Putamen (tissue), 1 donor: ENCODE measurements at places on chromosomes 7 and 10.

- no peak for DNase-seq
These were observed 71.8 kb downstream of the SEMA3C start for GRCh38 chr7:80847027-80847426.

GRCh38 chr10:95503001-95503400 lies 58.2 kb downstream of the SORBS1 start:
- no peak for DNase-seq

DNA sequence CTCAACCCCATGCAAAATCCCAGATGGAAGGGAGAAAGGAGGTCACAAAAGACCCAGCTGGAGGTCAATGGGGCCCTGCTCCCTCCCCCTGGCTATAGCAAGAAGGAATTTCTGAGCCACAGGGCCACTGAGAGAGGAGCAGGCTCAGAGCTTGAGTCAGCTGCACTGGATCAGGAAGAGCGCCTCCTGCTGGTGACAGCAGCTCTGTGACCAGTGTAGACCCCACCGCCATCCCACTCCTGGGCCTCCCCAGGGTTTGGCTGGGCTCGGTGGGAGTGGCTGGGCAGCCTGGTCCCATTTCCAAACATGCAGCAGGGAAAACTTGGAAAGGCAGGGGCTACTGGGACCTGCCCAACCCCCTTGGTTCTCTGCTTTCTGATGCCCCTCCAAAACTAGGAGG lies 31.5 kb upstream of the PRLHR start:
- DNase-seq: no peak

GRCh38 chr7:81029511-81029910 lies 110.7 kb upstream of the SEMA3C start:
- DNase-seq: no peak

DNA sequence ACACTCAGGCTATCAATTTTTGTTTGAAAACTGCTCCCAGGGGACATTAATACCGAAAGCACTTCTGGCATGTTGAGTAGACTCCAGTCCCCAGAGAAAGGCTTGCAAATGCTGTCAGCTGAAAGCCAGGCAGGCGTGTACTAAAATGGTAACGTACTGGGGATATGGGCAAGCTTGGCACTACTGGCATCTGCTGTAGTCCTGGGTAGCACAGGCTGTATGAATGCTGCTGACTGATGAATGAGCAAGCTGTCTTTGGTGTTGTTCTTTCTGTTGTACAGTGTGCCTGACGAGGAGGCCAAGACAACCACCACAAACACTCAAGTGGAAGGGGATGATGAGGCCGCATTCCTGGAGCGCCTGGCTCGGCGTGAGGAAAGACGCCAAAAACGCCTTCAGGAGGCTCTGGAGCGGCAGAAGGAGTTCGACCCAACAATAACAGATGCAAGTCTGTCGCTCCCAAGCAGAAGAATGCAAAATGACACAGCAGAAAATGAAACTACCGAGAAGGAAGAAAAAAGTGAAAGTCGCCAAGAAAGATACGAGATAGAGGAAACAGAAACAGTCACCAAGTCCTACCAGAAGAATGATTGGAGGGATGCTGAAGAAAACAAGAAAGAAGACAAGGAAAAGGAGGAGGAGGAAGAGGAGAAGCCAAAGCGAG lies 53.5 kb upstream of the AGBL3 start:
- no peak for DNase-seq

- no peak for DNase-seq
These were observed 59.4 kb upstream of the FRMD4A start for GRCh38 chr10:14389981-14390590.

- DNase-seq: no peak
These were observed 106.4 kb downstream of the CAMK1D start for GRCh38 chr10:12455766-12456165.

DNA sequence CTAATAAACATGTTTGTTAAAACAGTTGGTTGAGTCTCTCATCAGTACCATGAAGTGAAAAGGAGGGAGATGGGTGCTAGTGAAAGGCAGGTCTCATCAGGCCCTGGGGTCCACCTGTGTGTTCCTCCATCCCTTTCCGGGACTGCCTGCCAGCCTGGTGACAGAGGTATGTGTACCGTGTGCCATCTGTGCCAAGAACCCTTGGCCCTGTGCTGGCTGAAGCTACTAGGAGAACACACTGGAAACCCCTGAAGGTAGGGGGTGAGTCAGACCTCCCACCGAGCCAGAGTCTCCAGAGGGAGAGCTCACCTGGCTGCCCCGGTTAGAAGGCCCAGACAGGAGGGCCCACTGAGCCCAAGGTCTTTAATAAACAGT lies 2.3 kb downstream of the DDIT4 start:
- DNase-seq: peak; percentile 29

DNA sequence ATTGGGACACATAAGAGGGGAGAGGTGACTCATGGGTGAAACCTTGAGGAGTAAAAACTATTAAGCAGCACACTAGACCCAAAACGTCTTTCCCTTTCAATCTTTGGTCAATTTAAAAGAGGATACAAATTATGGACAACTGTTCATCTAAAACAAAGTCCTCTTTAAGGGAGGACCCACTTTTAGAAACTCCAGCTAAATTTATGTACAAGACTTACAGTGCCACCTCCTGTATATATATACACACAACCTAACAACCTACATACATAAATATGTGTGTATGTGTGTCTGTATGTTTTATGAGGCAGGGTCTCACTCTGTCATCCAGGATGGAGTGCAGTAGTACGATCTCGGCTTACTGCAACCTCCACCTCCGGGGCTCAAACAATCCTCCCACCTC lies 18.1 kb upstream of the ZC3HAV1 start:
- no peak for DNase-seq

DNA sequence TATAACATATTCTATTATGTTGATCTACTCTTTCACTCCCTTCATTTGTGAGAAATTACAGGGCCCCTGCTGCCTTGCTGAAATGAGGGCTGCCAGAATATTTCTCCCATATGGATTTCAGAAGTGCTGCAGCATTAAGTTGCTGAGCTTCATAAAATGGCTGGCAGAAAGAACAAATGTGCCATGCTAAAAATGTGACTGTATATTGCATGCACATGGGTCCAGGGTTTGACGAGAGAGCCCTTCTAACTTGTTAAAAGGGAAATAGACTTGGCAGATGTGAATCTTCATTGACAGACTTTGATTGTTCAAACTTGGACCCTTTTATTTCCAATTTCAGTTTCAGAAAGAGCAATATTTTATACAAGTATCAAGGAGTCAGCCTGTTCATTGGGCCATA lies 468.6 kb downstream of the PHTF2 start:
- DNase-seq: no peak

DNA sequence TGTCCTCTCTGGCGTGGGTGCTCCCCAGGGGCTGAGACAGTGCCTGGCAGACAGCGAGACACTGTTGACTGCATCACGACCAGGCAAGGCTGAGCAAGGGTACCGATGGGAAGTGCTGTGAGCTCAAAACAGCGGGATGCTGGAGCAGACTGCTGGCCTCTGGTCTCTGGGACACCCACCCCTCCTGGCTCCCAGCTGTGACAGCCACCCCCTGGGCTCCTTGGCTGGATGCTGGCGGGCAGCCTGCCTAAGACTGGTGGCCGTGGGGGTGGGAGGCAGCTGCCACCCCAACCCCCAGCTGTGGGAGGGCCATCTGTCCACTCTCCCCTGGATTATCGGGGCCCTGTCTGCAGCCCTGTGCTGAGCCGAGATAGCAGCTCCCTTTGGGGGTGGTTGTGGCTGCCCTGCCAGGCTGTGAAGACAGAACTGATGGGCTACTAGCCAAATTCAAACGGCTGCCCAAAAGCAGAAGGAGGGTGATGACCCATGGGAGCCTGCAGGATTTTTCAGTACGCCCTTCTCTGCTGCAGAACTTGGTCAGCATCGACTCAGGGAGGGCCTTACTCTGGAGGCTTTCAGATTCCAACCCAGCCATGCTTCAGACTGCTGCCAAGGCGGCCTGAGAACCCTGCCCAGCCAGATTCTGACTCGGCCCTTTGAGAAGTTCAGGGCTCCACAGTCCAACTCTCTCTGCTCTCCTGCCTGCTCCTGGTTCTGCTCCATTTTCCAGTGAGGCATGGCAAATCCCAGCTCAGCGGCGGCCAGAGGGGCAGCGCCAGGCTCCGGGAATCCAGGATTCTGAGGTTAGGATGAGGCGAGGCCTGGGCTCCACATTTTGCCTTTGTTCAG lies 125.3 kb downstream of the NEURL1 start:
- peak; percentile 74 for DNase-seq

- no peak for DNase-seq
These were observed 264.6 kb downstream of the WDR37 start for GRCh38 chr10:1320739-1321320.

- no peak for DNase-seq
These were observed 97.1 kb downstream of the NKX6-2 start for GRCh38 chr10:132688580-132689420.

DNA sequence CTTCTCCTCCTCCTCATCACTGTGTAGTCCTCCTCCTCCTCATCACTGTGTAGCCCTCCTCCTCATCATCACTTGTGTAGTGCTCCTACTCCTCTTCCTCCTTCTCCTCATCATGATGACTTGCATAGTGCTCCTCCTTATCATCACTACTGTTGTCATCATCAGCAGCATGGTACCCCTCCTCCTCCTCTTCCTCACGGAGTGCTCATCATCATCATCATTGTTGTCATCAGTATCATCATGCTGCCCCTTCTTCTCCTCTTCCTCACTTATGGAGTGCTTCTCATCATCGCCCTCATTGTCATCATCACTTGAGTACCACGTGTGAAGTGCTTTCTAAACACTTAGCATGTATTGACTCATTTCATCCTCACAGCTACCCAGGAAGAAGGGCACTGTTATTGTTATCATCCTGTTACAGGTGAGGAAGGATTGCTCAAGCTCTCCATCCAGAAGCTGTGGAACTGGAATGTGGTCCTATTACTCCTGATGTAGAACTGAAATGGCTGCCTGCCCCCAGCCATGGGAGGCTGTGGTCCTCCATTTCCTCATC lies 122.8 kb upstream of the SHH start:
- no peak for DNase-seq

- DNase-seq: no peak
These were observed 136.2 kb downstream of the WDR11 start for GRCh38 chr10:120987359-120987758.

DNA sequence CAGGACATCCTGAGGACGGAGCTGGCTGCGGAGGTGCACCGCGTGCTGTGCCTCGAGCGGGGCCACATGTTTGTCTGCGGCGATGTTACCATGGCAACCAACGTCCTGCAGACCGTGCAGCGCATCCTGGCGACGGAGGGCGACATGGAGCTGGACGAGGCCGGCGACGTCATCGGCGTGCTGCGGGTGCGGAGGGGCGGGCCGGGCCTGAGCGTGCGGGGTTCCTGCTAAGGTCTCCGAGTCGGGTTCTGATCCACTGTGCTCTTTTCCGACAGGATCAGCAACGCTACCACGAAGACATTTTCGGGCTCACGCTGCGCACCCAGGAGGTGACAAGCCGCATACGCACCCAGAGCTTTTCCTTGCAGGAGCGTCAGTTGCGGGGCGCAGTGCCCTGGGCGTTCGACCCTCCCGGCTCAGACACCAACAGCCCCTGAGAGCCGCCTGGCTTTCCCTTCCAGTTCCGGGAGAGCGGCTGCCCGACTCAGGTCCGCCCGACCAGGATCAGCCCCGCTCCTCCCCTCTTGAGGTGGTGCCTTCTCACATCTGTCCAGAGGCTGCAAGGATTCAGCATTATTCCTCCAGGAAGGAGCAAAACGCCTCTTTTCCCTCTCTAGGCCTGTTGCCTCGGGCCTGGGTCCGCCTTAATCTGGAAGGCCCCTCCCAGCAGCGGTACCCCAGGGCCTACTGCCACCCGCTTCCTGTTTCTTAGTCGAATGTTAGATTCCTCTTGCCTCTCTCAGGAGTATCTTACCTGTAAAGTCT lies 10.4 kb downstream of the ATG9B start:
- no peak for DNase-seq

DNA sequence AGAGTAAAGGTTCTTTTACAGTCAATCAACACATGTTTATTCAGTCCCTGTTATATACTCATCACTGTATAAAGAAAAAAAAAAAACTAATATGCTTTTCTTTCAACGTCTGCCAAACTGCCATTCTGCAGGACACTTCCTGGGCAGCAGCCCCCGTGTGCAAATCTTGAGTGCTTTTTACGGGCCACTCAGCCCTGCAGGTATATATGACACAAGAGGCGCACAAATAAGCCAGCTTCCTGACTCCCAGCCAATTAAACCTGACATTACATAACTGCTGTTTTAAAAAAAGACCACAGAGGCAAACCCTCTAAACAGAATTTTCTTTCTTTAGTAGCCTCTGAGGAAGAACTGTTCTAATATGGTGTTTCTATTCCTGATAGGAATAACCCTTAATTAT lies 263.0 kb upstream of the NEBL start:
- DNase-seq: no peak

DNA sequence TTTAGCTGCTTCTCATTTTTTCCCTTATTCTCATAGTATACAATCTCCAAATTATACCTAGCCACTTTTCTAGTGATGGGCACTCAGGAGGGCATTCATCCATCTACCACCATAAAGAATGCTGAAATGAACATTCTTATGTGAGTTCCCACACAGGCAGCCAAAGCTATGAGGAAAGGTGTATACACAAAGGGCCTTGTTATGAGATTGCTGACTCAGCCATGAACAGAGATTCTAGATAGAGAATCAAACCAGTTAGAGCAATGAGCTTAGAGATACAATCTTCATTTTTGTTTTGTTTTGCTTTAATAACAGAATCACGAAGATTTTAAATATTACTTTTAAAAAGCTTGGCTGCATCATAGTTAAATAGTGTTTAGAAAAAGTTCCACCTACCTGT lies 54.8 kb upstream of the TNKS2 start:
- DNase-seq: no peak

DNA sequence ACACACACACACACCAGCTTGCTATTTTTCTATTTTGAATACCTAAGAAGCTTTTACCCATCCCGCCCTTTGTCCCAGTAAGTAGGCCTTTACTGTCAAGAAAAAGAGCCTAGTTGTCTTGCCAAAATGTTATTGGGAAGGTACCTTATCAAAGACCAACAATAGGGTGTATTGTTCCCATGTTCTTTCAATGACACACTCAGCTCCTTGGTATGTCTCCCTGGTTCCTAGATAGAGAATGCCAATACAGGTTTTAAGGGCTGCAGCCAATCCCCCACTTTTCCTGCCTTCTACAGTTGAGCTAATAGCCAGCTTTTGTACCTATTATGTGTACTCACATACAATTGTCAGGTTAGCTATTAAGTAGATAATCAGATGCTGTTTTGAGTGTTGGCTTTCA lies 92.0 kb upstream of the LRRTM3 start:
- DNase-seq: no peak

DNA sequence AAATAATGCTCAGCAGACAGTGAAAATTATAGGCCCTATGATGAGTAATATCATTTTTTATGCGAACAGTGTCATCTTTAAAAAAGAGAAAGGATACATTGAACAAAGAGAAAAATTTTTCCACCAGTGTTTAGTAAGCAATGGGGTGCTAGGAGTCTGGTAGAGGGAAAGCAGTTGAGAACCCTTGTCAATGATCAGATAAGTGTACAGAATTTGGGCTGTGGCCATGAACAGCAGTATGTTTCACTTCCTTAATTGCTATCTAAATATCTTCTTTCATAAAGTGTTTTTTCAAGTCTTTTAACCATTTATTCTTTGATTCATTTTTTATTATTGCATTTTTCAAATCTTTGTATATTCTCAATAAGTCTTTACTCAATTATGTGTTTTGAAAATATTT lies 750.7 kb upstream of the KCND2 start:
- DNase-seq: no peak
